Activated T-helper 2 cell treated with anti-CD3 and anti-CD28 coated beads, Interferon-gamma antibody, Interleukin-2, Interleukin-4, amounts not matched to agents 10 μg/mL and 5 μg/mL and 100 μg/mL, durations not matched to agents 14 hours and 24 hours and 36 hours (primary cell): ENCODE measurements at places on chromosomes 12 and 14. TPM values are rescaled to one million over a fixed set of nuclear protein-coding genes. Genes with fewer than 3 reads are reported as not detected.

Gene FAM90A1
- total RNA-seq = 0.14 and 0.25 TPM in 2 replicates

Gene TOMM20L
- total RNA-seq = not detected in 2 replicates

Gene RPGRIP1
- not detected in 2 replicates for total RNA-seq

Gene TNS2
- 2.1 and 4.7 TPM in 2 replicates for total RNA-seq

Gene RPS6KA5
- 20.5 and 21.4 TPM in 2 replicates for total RNA-seq

Gene TMEM132D
- total RNA-seq = not detected in 2 replicates

Gene AVPR1A
- total RNA-seq = not detected in 2 replicates

Gene PPP1R13B
- 7.8 and 13.5 TPM in 2 replicates for total RNA-seq

Gene NOVA1
- total RNA-seq = 0.25 TPM in 2 replicates

Gene HNRNPC
- total RNA-seq = 972 and 976 TPM in 2 replicates

Gene DTX1
- total RNA-seq = 0.16 TPM in 1 of 2 replicates, not detected in the other

Gene FAM177A1
- total RNA-seq = 41.3 and 43.2 TPM in 2 replicates

Gene ERP27
- 3.2 and 4.7 TPM in 2 replicates for total RNA-seq

Gene GPRC5D
- not detected in 2 replicates for total RNA-seq

Gene APOF
- not detected in 2 replicates for total RNA-seq

Gene ACSS3
- not detected in 2 replicates for total RNA-seq

Gene ANAPC5
- 132 and 135 TPM in 2 replicates for total RNA-seq

Gene POLR3B
- 8.7 and 8.9 TPM in 2 replicates for total RNA-seq

Gene NRIP2
- total RNA-seq = not detected in 2 replicates

Gene PLEKHG7
- not detected in 2 replicates for total RNA-seq

Gene RILPL1
- total RNA-seq = 5.9 and 6.0 TPM in 2 replicates

Gene SLCO1B1
- total RNA-seq = not detected in 2 replicates
